ENCODE measurements at places on chromosomes 1 and 21. TPM values are rescaled to one million over a fixed set of nuclear protein-coding genes. Genes with fewer than 3 reads are reported as not detected.

The FCRLB gene
- total RNA-seq, result 0.23 TPM

The TFAP2E gene
- 0.66 TPM for total RNA-seq

The CYP2J2 gene
- 14.6 TPM for total RNA-seq

The TFF3 gene
- 1,342 TPM for total RNA-seq

The SPRR1A gene
- total RNA-seq, result not detected

The DIO1 gene
- 6.2 TPM for total RNA-seq

DNA sequence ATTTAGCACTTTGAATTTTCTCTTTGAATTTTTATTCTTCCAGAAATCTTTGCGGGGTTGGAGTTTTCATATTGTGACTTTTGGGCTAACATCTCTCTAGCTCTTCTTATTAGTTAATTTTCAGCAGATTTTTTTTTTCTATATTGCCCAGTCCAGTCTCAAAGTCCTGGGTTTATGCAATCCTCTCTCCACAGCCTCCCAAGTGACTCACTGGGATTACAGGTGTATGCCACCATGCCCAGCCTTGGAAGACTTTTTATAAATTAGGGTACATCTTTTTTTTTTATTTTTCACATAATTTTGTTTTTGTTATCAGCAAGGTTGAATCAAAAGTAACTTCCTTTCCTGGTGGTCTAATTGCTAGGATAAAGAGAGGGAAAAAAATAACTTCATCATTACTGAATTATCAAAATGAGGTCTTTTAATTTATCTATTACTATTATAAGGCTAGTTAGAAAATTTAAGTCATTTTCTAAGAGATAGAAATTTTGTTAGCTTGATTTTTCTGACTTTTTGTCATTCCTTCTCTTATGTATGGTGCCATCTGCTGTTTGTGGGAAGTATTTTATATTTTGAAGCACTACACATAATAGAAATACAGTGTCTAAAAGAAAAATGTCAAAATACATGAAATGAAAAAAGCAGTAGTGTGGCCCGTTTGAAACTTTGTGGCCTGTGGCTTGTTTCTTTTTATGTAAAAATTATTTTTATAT is 273.4 kb upstream of the CACYBP start:
- no peak for DNase-seq

DNA sequence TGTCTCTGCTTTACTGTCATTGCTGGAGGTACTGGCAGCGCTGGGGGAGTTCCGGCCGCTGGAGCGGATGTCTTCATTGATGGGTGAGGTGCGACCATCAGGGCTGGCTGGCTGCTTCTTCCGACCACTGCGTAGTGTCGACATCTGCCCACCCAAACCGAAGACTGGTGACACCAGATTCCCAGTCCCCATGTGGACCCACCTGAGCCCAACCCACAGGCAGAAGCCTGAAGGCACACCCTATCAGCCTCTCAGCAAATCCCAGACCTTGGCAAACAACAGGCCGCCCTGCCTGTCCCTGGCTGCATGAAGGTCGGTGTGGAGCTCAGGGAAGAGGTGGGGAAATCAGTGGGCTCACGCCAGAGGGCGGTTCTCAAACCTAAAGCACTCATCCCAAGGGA is 44.8 kb downstream of the SLC45A1 start:
- DNase-seq, result no peak

DNA sequence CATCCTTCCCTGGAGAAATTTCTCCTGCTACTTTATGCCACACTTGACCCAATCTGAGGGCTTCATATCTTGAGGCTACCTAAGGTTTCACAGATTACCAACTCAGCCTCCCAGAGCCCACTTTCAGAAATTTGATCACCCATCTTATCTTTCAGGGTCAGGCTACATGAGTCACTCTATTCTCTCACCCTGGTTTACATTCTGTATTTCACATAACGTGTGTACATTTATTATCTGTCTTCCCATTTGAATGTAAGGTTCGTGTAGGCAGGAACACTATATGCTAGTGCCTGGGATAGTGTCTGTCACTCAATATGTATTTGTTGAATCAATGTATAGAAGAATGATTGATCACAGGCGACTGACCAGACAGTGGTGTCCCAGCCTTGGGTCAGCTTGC is 124.8 kb downstream of the UBE2U start:
- no peak for DNase-seq

- no peak for DNase-seq
Measured at GRCh38 chr1:200075522-200075921, 48.0 kb downstream of the NR5A2 start.

GRCh38 chr1:12098786-12099185 is 35.7 kb downstream of the TNFRSF8 start:
- no peak for DNase-seq

GRCh38 chr21:35900539-35900938 is 159.8 kb downstream of the SETD4 start:
- DNase-seq, result no peak

DNA sequence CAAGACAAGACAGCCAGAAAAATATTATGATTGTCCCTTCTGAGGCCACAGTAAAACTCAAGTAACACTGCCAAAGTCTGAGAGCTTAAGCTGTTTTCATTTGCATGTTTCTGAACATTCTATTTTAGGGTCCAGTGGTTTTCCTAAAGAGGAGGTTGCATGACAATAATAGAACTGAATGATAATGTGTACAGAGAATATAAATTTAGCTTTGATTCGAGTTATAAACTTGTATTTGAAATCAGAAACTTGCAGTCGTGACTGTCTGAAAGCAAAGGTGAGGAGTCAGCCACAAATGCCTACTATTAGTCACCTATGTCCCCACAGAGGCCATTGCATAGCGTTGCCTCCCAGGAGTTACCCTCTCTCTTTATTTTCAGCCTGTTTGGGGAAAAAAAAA is 363.1 kb upstream of the ADGRL2 start:
- DNase-seq, result no peak

DNA sequence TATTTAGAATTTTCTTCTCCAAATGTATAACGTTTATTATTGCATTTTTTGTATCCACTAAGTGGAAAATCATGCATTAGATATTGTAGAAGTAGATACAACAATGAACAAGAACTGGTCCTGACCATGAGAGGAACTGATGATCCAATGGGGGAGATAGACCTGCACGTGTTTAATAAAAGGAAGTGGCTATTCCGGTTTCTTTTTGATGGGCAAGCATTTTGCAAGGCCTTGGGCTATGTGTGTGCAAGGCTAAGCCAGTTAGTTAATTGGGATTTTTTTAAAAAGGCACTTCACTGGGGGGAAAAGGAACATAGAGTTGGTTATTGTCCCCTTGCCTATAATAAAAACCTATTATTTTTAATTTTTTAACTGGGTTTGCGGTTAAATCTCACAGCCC is 961 bp upstream of the VCAM1 start:
- DNase-seq, result no peak

GRCh38 chr1:232621050-232621449 is 8.9 kb downstream of the SIPA1L2 start:
- DNase-seq, result no peak

DNA sequence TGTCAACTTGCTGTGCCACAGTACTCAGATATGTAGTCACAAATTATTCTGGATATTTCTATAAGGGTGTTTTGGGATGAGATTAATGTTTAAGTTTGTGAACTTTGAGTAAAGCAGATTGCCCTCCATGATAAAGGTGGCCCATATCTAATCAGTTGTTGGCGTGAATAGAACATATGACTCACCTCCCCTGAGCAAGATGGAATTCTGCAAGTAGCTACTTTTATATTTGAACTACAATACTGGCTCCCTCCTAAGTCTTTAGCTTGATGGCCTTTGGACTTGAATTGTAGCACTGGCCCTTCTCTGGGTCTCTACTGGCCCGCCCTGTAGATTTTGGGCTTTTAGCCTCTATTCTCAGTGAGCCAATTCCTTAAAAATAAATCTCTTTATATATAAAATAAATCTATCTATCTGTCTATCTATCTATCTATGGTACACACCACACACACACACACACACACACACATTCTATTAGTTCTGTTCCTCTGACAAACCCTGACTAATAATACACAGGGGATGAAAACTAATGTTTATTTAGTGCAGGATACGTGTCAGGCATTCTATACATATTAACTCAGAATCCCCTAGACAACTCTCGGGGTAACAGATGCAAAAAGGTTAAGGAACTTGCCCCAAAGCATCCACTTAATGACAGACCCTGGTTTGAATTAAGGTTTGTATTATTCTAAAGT is 37.9 kb upstream of the PDC start:
- DNase-seq, result peak; percentile 17

GRCh38 chr1:87180682-87181081 is 148.0 kb upstream of the LMO4 start:
- no peak for DNase-seq

- no peak for DNase-seq
Measured at GRCh38 chr21:21806711-21807597, 808.7 kb downstream of the NCAM2 start.

DNA sequence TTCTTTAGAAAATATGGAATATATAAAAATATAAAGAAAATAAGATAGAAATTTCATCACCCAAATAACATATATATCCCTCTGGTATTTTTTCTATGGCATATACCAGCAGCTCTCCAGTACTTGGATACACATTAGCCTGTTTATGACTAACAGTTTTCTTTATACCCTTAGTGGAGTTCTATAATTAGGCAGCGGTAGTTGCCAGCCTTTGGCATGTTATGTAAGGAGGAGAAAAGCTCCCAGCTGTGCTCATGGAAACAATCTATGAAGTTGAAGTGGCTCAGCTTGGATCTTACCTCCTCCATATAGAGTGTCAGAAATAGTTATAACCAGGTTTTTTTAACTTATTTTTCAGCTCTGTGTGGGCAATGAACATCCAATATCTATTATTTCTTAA is 1636.8 kb downstream of the AMY1C start:
- DNase-seq, result no peak

DNA sequence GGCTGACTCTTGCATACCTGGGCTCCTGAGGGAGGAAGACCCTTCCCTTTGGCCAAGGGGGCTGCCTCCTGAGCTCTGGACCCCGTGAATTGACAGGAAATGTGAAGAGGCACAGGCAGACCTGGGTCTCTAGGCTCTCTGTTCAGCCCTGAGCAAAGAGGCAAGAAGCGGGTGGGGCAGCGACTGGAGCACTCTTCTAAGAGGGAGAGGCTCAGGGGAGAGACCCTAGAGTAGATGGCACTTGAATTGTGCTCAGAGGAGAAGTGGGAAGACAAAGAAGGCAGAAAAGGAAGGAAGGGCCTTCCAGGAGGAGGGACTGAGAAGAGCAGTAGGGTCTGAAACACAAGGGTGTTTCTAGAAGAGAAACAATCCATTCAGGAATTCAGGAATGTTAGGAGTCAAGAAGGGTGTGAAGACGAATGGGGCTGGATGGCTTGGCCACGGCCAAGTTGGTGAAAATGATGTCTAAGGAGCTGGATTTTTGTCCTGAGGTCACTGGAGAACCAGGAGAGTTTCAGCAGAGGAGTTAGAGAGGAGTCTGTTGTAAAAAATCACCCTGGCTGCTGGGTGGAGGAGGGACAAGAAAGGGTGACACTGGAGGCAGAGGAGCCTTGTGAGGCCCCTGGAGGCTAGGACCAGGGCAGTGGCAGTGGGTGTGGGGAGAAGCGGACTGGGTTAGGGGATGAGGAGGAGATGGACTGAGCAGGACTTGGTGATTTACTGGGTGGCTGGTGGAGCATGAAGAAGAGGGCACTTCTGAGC is 5.3 kb downstream of the TIE1 start:
- DNase-seq, result no peak

DNA sequence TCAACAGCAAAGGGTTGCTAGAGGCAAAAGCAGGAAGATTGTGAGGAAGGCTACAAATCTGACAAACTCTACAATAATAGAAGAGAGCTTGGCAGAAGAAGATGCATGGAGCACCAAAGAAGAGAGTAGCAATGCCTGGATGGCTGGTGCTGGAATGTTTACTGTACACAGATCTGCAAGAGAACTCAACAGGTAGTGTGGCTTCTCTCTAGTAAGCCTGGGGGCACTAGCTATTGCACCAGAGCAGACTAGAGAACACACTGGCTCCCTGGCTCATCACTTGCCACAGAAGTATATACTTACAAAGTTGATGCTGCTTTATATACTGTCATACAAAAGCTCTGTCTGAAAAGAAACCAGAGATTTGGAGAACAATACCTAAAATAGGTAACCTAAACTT is 475.0 kb upstream of the NCAM2 start:
- DNase-seq, result no peak

DNA sequence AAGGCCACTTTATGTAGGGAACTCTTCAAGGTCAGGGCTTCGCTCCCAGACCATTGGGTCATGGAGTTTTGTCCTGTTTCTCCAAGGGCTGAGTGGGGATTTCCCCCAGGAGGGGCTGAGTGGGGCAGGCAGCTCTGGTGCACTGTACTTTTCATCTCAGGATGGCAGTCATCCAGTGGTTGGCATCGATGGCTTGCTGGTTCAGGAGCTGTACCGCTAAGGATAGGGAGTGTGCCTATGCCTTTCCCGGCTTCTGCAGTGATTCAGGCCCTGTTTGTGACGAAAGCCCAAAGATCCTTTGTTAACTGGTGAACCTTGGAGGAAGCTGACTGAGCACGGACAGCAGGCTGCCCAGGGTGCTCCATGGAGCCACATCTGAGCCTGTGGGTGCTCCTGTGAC is 100.1 kb upstream of the GADD45A start:
- no peak for DNase-seq

DNA sequence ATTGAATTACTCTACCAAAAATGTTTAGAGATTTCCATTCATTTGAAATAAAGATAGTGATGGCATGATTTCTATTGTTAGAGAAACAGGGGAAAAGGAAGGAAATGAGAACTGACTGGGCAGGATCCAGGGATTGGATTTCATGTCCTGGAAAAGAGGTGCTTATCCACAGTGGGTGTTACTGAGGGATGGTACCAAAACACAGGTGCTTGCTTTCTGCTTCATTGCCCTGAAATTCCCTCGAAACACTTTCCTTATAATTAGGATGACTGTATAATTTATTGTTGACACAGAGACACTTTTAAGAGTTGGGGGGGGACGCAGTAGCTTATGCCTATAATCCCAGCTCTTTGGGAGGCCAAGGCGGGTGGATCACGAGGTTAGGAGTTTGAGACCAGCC is 185.0 kb upstream of the KCNK2 start:
- no peak for DNase-seq
